Epithelial cell of esophagus (primary cell): ENCODE measurements at places on chromosomes 12 and 14.

DNA sequence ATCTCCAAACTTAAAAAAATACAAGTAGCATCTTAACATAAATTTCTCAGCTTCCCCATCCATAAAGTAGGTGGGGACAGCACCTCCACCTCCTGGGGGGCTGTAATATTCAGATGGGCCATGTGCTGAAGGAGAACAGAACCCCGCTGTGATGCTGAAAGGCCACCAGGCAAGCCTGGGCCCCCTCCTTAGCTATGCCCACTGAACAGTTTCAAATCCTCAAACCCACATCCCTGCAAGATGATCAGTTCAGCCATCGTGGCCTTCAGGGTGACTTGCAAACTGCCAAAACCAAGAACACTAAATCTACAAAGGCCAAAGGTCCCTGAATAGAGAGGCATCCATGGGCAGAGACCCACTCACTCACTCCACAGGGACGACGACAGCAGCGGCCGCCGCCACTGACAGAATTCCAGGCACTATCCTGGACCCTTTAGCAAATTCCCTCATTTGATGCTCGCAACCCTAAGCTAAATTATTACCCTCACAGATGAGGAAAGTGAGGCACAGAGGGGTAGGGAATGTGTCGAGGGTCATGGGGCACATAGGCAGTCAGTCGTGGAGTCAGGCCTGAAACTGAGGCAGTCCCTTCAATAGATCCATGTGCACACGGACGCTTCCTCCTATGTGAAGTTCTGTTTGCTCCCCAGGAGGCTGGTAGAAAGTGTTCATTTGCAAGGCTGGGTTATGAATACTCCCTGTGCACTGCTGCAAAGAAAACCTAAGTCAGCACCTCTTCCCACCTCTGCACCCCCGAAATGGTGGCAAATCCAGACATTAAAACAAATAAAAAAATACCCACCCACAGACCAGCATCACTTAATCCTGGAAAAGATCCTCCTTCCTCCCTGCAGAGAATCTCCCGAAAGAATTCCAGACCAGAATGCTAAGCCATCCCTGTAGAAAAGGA, 5.9 kb downstream of the ITPK1 start:
- DNase-seq, result no peak

GRCh38 chr14:87286826-87287225, 706.2 kb downstream of the GALC start:
- peak; percentile 10 for DNase-seq

DNA sequence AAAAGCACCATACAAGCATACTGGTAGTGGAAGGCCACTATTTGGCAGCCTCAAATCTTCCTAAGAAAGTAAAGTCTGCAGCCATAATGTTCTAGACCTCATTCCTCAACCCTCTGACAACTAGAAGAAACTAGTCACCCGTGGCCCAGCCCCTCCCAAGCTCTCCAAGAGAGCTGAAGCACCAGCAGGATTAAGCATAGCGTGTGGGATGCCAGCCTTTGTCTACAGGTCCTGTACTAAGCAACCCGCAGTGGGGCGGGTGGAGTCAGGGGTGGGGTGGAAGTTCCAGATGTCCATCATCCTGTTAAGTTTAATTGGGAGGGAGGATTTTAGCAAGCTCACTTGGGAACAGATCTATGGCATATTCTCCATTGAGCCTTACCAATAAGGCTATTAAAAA, 14.2 kb downstream of the SLC11A2 start:
- DNase-seq, result peak; percentile 43

- no peak for DNase-seq
Measured at GRCh38 chr12:124754949-124755800, 108.5 kb downstream of the SCARB1 start.

DNA sequence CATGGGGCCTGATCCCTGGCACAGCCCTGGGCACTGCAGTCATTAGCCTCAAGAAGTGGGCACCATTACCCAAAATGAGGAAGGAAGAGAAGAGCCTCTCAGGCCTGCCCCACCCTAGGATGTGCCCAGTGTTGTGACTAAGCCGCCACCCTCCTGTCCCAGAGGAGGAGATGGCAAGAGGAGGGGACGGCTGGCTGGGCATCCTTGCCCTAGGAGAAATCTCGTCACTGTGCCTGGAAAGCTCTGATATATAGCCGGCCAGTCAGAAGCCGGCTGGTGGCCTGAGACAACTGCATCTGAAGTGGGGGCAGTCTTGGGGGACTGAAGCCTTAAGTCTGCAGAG, 115.2 kb downstream of the LGMN start:
- no peak for DNase-seq

- DNase-seq, result peak; percentile 94
Measured at GRCh38 chr12:50597200-50598195, 92.7 kb downstream of the DIP2B start.

- DNase-seq, result no peak
Measured at GRCh38 chr12:53803194-53803593, 51.4 kb upstream of the CISTR start.

DNA sequence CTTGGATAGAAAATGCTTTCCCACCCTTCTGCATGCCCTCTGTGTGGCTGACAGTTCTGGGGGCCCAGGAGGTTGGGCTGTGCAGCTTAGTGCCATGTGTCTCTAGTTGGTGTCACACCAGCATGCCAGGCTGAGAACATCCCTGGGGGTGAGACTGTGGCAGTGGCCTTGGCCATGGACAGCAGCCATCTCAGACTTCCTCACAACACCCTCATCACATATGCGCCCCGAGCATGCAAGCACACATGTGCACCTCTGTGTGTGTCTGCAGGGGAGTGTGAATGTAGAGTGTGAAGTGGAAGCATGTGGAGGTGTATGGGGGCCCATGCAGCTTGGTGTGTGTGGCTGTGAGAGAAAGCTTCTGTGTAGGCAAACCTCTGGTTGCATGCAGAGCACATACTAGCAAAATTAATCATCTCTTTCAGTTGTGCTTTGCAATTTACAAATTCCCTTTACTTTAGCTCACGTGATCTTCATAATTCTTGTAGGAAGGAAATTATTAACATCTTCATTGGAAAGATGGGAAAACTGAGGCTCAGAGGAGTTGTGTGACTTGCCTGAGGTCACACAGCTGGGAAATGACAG, 8.4 kb downstream of the ASIC1 start:
- DNase-seq, result no peak

DNA sequence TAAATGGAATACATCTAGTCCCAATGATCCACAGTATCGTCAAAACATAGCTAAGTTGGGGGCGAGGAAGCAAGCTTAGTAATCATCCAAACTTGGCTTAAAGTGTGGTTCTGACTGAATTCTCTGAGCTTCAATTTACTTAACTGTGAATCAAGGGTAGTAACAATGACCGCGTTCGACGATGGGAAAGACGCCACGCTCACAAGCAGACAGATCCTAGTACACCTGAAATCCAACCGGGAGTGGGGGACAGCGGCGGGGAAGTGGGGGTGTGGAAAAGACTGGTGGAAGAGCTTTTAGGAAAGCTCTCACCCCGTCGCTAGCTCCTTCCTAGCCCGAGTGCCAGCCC, 433 bp downstream of the COX16 start:
- no peak for DNase-seq

DNA sequence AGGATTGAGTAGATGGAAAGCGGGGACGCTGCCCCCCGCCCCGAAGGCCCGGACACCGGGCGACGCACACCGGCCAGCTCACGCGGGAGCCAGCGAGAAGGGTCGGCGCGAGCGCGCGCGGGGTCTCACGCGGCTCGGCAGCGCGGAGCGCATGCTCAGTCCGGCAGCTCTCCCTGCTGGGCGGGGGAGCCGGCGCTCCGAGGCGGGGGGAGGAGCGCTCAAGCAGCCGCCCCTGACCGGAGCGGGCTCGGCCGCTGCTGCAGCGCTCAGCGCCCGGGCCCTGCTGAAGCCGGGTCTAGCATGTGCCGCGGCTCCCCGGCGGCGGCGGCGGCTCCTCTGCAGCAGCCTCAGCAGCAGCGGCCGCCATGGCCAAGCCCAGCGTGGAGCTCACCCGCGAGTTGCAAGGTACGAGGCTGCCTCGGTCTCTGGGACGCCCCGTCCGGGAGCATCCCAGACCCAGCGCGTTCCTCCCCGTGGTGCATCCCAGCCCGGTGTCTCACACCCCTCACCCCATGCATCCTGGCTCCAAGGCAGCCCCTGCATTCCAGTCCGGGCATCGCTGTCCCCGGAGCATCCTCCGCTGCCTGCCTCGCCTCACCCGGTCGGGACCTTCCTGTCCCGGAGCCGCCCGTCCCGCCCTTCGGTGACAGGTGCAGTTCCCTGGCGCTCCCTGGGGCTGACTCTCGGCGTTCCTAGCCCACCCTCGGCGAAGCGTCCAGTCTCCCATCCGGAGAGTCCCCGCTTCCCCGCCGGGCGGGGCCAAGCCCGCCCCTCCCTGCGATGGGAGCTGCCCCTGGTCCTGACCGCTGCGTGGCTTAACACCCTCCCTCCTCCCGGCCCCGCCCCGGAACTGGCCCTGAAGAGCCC, at the start of gene CARMIL3:
Gene CARMIL3 (plus strand): TSS at position 221 of the 867 bp plus-strand sequence. CDS start 145 bp downstream, at position 366.
- peak; percentile 50 for DNase-seq

GRCh38 chr12:27969624-27970400, 2.7 kb downstream of the PTHLH start:
- peak; percentile 90 for DNase-seq

DNA sequence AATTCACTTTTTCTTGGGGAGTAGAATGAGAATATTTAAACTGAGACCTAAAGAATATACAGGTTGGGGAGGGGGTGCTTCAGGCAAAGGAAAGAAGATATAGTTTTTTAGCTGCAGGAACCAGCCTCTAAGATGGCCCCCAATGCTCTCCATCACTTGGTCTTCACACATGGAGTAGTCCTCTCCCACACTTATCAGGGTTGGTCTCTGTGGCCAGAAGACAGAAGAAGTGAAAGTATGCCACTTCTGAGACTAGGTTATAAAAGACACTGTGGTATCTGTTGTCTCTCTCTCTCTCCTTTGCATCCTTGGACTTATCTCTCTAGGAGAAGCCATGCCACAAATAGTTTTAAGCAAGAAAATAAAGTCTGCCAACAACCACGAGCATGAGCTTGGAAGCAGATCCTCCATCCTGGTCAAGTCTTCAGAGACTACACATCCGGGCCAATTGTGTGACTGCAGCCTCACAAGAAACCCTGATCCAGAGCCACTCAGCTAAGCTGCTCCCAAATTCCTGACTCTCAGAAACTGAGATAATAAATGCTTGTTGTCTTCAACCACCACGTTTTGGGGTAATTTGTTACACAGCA, 18.0 kb downstream of the PUS7L start:
- no peak for DNase-seq

DNA sequence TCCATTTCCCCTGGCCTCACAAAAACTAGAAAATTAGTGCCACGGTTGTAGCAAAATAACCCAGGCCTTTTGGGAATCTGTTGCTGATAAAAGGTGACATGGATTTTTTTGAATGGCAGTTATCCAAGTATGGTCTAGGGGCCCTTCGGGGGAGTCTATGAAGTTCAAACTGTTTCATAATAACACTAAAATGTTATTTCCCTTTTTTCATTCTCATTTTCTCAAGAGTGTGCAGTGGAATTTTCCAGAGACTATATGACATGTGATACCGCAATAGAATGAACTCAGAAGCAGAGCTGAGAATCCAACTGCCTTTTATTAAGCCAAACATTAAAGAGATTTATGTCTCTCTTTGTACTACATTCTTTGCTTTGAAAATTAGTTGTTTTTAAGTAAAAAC, 26.9 kb downstream of the GSTZ1 start:
- DNase-seq, result no peak

DNA sequence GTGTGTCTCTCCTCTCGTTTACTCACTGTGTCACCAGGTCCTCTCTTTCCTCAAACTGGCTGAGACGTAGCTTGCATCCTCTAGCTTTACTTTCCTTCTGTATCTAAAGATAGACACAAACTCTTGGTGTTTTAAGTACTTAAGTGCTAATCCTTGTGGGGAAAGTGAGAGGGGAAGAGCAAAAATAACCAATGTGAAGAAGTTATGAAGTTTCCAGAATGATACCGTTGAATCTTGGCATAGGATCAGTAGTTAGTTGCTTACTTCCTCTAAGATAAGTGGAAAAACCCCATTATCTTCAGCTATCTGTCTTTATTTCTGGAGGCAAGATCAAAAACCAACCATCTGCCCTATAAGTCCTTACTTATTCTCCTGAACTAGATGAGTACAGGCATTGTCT, 10.6 kb downstream of the FAR2 start:
- no peak for DNase-seq

DNA sequence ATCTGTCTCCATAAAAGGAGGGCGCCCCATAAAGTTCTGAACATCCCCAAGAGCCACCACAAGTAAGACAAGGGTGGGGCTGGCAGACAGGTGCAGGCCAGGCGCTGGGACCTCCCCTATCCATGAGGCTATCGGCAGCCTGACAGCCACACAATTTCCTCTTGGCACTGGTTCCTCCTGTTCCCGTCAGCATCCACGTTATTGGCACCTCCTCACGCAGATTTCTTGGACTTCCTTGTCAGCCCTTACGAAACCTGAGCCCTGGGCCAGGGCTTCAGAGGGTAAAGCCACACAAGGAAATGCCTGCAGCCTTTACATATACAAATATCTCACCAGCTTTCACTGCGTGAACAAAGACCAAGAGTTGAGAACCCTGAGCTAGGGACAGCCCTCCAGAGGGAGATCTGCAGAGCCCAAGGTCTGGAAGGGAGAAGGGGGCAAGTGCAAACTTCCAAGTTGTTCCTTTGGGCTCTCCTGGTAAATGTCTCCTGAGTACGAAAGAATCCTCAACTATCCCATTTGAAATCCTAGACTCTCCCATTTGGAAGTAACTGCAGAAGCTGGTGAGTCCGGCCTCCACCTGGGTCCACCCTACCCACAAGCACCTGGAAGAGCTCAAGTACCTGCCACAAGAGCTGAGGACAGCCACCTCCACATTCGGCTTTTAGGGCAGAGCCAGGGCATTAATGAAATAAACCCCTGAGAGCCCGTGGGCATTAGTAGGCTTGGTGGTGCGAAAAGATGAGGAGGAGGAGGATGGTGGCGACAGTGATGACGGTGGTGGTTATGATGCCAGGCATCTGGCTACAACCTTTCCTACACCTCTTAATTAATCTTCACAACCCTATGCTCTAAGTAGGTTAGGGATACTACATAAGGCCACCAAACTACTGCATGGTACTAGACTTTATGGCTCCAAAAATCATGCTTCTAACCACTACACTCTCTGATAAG, 5.5 kb upstream of the TC2N start:
- peak; percentile 91 for DNase-seq

DNA sequence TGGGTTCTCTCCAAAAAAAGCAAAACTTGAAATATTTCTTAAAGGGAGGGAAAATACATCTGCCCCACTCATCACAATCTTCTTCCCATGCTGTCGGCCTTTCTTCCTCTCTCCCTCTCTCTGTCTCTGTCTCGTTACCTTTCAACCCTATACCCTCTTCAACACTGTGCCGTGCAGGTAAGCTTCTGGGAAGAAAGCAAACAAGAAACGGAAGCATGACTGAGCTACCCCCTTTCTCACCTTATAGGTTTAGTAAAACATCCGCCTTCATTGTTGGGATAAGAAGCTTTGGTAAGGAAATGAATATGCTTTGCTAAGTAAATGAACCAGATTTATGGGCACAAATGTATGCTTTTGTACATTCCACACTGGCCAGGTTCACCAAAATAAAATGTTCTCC, 63.0 kb downstream of the TMEM30B start:
- peak; percentile 31 for DNase-seq
